CD4-positive, alpha-beta T cell (primary cell): ENCODE measurements at places on chromosomes 12 and 14. TPM values are rescaled to one million over a fixed set of nuclear protein-coding genes. Genes with fewer than 3 reads are reported as not detected.

Gene TPH2
- total RNA-seq = not detected

Gene PLA2G1B
- total RNA-seq = not detected

Gene PCBP2
- 1,331 TPM for total RNA-seq

Gene CFAP54
- total RNA-seq = 0.22 TPM

Gene CD69
- 659 TPM for total RNA-seq

Gene ISCA2
- 22.5 TPM for total RNA-seq

Gene XRCC3
- 4.6 TPM for total RNA-seq

Gene CCNB1IP1
- 27.4 TPM for total RNA-seq

DNA sequence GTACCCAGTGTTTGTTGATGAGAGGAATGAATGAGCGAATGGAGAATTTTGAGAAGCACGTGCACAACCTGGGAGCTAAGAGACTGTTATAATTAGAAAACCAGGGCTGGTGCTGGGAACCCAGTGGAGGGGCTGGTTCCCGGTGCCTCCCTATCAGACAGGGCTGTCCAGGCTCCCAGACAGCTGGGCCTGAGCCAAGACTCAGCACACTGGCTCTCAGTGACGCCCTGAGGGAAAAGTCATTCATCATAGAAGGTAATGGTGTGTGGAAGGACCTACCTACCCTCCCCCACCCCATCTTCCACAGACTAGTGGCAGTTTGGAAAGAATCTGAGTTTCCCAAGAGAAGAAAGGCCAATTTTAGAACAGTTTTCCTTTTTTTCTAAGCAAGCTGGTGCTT, 34.7 kb downstream of the KCNA5 start:
- DNase-seq = no peak

GRCh38 chr14:99681832-99682148, 2.3 kb upstream of the CYP46A1 start:
- no peak for DNase-seq

DNA sequence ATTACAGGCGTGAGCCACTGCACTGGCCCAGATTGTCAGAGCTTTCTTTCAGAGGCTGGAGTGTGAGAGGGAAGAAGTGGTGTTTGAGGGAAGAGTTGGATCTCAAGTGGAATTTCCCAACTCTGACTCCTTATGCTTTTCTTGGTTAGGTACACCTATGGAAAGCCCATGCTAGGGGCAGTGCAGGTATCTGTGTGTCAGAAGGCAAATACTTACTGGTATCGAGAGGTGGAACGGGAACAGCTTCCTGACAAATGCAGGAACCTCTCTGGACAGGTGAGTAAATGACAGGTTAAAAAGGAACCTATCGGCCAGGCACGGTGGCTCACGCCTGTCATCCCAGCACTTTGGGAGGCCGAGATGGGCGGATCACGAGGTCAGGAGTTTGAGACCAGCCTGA, 14.9 kb downstream of the A2ML1 start:
- no peak for DNase-seq

GRCh38 chr12:113860950-113861349, 105.2 kb downstream of the RBM19 start:
- DNase-seq = no peak

DNA sequence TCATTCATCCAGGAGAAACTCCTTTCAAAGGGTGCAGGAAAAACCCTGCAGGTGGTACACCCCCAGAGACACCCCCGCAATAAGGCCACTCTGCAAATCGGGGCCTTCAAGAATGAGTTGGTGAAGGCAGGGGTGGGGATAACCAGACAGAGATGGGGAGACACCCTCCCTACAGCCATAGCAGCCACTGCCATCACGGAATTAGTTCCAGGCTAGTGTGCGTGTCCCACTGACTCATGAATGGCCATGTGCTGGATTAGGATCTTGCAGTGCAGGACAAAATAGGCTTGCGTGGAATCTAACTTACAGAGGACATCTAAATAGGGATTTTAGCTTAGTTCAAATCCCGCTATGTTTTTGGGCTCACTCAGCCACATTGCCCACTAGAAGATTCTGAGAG, 37.8 kb downstream of the SPRING1 start:
- DNase-seq = no peak

GRCh38 chr14:52789118-52789517, 2.3 kb downstream of the GNPNAT1 start:
- no peak for DNase-seq

DNA sequence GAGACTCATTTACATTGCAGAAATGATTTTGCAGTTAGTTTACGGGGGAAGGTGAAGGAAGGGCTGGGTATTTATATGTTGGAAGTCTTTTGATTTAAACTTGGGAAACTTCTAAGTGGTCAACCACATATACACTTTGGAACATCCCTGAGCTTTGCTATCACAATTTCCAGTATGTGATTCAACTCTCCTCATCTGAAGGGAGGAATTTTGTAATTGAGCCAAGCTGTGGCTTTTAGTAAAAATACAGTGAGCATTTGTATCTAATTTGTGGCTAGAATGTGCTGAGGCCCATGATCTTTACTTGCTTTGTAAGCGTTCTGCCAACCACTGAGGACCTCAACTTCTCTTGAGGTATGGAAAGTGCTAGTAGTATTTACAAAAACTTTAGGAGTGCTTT, 235.0 kb upstream of the PDZRN4 start:
- no peak for DNase-seq

- no peak for DNase-seq
Measured at GRCh38 chr12:96327889-96328288, 72.3 kb downstream of the CDK17 start.

DNA sequence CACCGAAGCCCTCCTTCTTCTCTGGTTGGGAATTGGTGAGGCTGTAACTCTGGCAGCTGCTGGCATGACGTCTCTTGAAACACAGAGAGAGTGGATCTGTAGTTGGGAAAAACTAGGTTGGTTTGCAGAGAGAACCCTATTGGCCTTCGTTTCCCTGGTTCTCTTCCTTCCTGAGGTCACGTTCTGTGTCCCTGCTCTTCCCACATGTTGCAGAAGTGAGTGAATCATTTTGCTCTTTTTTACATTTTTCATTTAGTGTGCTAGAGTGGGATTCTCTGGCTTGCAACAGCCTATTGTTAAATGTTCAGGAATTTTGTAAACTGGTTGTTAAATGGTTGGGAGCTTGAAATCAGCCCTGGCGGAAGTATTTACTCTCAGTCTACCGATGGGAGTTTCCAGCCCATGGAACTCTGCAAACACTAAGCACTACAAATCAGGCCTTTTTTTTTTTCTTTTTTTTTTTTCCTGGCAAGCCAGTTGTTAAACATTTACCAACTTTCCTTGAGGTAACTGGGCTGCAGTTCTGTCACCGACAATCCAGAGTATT, 26.8 kb upstream of the CKAP4 start:
- no peak for DNase-seq

DNA sequence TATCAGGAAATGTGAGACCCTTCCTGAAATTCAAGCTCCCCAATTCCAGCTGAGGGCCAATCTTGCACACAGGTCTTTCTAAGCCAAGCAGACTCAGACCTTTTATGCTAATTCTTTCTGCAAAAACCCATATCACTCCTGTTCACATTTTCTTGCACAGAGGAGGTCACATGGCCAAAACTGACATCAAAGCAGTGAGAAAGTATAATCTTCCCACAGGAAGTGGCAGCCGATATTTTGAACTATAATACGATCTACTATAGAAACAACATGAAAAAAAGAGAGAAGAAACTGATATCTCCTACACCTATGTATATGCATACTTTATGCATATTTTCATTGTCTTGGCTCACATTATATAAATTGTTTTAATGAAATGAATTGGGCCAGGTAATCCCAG, 132.9 kb upstream of the SSTR1 start:
- DNase-seq = no peak
